ENCODE measurements at places on chromosomes 16 and 17.
A peak's percentile ranks its signal among the peaks of the same experiment; 100 is the strongest.

DNA sequence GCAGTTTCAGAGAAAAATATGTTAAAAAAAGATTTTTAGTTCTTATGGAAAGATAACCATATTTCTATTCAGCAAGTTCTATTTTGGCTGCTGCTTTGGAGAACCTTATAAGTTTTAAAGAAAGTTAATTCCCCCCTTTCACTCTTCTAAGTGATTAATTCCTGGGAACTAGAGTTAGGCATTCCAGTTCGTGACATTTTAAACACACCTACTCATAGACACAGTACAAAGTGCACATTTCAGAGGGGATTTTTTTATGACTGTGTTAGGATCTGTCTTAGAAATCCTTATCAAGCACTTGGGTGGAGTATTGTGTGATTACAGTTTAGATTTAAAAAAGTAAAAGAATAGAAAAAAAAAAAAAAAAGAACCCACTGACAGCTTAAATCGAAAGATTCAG, 3.5 kb upstream of the CDH11 start:
- DNase-seq = no peak

DNA sequence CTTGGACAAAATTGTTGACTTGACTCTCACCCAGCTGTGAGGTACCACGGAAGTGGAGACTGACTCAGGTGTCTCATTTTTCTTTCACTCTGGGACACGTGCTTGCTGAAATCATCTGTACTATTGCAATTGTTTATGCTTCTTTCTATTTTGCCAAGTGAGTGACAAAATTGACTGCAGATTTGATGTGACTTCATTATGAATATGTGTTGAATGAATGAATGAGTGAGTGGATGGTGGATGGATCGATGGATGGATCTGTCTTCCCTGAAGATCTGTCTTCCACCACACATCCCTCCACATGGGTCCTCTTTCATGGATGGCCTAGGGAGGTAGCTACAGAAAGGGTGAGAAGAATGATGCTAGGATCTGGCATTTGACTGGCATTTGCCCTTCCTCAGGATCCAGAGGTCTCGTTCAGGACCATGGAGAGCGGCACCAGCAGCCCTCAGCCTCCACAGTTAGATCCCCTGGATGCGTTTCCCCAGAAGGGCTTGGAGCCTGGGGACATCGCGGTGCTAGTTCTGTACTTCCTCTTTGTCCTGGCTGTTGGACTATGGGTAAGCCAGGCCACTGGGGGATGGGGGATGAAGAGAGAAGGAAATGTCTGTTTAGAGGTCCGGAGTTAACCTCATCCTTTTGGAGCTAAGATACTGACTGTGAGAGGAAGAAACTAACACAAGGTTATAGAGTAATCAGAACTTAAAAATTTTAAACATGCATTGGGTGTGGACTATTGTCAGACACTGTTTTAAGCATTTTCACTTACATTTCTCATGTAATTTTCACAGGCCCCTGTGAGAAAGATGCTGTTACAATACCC, 12.7 kb downstream of the SLC5A11 start:
- no peak for DNase-seq

- DNase-seq = peak; percentile 50
Observed at GRCh38 chr16:30947859-30948666, 805 bp upstream of the ORAI3 start.

GRCh38 chr17:75941442-75941819, 589 bp upstream of the FBF1 start:
- DNase-seq = no peak

- DNase-seq = no peak
Observed at GRCh38 chr17:41521574-41522261, 3.0 kb upstream of the KRT15 start.

GRCh38 chr17:81471818-81472456, 40.7 kb downstream of the ACTG1 start:
- no peak for DNase-seq

DNA sequence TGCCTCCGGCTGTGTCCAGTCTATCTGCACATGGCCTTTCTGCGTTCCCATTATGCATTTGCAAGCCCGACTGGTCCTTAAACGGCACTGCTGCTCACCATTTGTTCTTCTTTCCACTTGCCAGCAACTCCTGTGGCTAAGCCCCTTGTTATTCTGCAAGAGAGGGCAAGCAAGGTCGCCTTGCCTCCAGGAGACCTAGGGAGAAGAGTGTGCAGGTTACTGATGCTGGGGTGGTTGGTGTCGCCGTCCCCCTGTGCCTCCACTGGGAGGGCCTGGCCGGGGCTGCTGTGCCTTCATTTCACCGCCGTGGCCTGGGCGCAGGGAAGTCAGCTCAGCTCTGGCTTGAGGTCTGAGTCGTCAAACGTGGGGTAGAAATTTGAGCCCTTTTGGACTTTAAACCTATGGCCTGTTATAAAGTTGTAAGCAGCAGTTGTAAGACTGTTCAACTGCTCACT, 12.7 kb downstream of the SLC6A4 start:
- no peak for DNase-seq

DNA sequence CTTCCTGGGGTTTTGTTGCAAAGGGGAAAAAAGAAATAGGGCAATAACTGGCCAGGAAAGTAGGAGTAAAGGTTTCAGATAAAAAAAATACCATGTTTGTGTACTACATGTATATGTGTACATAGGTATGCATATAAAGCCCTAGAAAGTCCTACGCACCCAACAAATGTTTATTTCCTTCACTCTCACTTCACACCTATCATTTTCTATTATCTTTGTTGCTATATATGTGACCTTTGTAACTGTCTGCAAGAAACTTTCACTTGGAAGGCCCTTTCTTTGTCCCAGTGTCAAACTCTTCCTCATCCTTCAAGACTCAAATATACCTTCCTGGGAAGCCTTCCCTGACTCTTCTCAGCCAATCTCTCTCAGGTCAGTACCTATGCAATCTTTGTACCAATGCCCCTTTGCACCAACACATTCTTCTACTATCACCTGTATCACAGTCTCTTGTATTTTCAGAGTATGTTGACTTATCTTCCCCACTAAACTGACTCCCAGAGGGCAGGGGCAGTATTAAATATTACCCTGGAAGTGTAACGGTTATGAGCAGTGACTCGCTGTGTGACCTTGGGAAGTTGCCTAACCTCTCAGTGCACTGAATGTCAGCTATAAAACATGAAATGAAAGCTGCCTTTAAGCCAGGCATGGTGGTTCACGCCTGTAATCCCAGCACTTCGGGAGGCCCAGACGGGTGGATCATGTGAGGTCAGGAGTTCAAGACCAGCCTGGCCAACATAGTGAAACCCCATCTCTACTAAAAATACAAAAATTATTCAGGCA, 6.5 kb downstream of the XPO6 start:
- DNase-seq = no peak

DNA sequence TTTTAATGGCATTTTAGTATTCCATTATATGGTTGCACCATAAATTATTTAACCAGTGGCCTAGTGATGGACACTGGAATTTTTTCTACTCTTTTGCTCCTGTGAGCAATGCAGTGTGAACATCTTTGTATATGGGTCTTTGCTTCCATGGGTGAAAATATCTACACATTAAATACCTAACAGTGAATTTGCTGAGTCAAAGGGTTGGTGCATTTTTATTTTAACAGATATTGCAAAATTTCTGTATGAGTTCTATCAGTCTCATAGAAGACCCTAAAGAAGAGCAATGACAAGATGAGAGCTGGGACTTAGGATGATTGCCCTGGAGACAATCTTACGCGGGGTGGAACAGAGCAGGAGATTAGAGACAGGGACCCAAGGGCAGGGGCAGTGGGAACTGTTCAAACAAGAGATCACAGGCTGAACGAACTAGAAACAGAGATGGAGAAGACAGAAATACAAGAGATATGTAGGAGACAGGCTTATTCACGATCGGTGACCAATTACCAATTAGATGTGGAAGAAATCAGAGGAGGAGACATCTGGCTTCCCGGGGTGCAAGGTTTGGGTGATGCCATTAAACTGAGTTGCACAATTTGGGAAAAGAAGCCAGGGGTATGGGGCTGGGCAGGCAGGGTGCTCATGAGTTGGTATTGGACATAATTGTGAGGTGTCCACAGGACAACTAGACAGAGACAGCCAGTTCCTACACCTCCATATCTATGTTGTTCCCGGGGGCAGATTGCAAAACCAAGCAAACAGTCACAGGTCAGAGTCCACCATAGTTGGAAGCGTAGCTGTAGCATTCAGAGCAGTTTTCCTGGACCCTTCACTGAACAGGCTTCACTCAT, 39.9 kb upstream of the LONP2 start:
- DNase-seq = no peak

DNA sequence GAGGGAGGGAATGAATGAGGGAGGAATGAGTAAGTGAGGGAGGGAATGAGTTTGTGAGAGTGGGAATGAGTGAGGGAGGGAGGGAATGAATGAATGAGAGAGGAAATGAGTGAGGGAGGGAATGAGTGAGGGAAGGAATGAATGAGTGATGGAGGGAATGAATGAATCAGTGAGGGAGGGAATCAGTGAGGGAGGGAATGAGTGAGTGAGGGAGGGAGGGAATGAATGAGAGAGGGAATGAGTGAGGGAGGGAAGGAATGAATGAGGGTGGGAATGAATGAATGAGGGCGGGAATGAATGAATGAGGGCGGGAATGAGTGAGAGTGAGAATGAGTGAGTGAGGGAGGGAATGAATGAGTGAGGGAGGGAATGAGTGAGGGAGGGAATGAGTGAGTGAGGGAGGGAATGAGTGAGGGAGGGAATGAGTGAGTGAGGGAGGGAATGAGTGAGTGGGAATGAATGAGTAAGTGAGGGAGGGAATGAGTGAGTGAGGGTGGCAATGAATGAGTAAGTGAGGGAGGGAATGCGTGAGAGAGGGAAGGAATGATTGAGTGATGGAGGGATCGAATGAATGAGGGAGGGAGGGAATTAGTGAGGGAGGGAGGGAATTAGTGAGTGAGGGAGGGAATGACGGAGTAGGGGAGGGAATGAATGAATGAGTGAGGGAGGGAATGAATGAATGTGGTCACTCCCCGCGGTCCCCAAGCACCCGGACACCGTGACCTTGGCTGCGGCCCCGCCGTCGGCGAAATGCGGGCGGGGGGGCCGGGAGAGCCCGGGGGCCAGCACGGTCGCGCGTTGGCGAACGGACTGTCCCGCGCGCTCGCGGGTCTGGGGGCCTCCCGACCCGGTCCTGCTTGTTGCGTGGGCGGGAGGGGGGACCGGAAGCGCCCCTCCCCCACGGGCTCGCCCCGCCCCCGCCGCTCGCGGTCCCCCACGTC, 1.1 kb upstream of the UBE2I start:
- no peak for DNase-seq

DNA sequence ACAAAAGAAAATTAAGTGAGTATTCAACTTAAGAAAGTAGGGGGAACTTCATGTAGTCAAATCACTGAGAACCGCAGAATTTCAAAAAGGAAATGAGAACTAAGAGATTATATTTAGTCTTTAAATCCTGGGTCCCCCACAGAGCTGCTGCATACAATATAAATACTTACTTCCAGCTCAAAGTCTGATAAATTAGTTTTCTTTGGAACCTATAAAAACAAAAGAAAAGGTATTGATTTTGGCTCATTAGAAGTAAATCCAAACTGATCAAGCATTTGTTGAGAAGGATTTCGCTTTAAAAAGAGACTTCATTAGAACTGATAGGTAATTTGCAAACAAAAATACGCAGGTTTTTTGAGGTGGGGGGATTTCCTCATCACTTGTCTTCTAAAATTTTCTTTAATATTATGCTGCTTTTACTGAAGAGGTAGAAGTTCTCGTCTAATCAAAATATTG, 21.9 kb downstream of the PARN start:
- no peak for DNase-seq

DNA sequence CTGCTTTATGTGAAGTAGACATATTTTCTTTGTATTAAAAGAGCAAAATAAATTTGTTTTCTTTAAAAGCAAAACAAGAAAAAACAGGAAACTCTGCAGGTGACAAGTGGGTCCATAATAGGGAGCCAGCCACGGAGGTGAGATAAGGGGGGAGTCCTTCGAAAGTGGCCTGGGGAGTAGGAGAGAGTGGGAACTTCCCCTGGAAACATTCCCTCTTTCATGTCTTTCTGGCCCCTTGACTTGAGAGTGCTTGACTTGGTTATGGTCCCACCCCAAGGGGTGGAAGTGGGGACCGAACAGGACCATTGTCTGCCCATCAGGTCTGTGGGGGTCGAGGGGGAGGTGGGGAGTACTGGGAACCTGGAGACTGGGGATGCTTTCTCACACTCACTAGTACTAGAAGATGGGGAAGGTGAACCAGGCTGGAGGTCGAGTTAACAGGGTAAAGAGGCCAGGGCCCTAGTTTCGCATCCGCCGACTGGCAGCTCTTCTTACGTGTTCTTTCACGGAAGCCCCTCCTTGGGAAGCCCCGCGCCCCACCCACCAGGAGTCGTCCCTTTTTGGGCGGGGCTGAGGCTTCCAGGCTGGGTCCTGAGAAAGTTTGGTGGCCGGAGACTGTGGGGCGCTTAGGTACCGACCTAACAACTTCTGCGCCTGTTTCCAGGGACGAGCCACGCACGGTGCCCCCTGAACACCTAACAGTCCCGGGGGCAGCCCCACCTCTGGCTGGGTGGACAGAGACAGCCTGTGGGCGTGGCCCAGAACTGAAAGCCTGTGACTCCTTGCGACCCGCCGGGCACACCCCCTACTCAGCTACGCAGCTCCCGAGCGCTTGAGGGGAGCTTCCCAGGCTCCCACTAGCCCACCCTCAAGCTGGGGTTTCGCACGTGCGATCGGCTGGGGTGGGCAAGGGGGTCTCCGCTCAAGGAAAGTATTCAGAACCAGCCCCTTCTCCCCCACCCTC, 790 bp downstream of the TRADD start:
- no peak for DNase-seq

GRCh38 chr17:4953451-4953961, 2.6 kb downstream of the ENO3 start:
- DNase-seq = no peak

DNA sequence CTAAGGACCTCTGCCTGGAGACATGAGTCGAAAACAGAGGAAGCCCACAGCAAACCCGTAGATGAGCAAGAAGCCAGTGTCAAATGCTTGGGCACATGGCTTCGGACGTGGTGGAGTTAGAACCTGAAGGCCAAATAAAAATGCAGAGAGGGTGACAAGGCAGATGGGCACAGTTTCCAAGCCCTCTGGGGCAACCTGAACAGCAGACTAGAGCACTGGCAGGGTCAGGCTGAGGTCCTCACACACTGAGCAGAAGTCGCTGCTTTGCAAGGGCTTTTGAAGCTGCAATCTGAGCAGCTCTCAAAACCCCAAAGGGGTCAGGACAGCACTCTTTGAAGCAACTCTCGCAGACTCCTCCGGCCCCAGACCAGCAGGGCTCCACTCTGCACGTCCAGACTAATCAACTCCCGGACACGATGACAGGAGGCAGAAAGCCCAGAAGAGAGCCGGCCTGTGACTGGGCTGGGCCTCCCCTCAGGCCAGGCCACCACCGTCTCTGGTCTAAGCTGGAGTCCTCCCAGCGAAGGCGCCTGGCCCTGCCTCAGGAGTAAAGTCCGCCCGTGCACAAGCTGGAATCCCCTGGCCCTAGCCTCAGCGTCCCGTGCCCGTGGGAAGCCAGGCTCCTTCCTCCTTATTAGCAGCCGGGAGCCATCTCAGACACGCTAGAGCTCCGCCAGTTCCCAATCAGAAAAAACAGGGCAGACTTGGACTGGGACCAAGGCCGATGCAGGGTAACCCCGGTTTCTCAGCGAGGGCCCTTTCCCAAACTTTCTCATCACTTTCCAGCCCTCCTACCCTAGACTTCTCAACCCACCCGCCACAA, 924 bp downstream of the SMARCD2 start:
- DNase-seq = no peak
